ENCODE measurements at places on chromosomes 5 and 9.

DNA sequence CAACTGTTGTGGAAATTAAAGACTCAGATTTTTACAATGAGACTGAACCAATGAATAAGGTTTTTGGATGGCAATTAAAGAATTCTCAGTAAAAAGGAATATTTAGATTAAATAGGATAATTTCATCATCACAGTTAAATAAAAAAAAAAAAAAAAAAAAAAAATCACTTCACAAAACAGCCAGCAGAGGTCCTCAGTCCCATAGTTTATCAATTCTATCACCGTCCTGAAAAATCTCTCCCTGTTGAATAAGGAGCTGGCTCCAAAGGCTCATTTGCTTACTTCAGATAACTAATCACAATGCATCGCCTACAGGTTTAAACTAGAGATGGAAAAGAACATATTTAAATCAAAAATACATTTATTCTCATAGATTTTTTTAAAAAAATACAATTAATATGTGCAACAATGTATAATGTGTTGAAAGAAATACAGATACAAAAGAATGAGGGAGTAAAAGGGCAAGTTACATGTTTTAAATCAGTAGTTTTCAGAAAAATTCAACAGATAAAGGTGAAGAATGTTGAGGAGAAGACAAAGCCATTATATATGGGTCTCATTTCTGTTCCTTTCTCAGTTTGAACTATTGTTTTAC, 175.8 kb upstream of the CHD1 start:
- DNase-seq, result no peak

GRCh38 chr5:168727547-168727946, 148.4 kb upstream of the PANK3 start:
- DNase-seq, result no peak

- no peak for DNase-seq
Measured at GRCh38 chr9:110777876-110778215, 109.3 kb downstream of the MUSK start.

- no peak for DNase-seq
Measured at GRCh38 chr5:72241346-72242003, 78.6 kb downstream of the MRPS27 start.

GRCh38 chr5:78753093-78753531, 104.5 kb upstream of the LHFPL2 start:
- DNase-seq, result no peak

DNA sequence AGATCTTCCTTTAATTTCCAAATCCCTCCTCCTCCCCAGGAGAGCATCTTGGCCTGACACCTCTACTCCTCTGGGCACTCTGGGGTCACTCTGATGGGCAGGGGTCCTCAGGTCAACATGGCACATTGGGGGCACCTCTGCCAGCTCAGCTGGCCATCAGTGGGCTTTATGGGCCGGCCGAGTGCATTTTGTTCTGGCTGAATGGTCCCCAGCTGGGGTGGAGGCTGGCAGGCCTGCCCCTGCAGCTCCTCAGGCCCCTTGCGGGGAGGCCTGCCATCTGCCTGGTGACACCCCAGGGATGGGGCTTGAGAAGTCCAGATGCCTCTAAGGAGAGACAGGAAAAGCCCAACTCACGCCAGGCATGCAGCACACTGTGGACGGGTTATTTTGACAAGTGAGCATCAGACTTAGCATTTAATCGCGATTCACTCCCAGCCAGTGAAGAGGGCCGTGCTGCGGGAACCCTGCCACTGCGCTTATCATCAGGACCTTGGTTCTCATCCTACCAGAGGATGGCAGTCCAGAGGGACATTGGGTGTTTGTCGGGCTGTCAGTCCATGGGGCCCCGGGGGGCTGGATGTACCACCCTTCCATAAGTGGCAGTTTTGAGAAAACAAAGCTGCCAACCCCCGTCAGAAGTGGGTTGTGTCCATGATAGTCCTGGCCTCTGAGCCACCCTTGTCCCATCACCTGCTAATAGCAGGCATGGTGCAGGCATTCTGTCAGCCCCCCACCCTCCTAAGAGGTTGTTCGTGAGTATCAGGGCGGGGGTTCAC, 21.7 kb downstream of the PHF2 start:
- DNase-seq, result no peak

- no peak for DNase-seq
Measured at GRCh38 chr9:97924386-97924785, 2.1 kb upstream of the TRMO start.

GRCh38 chr5:78747055-78747454, 98.5 kb upstream of the LHFPL2 start:
- peak; percentile 69 for DNase-seq

DNA sequence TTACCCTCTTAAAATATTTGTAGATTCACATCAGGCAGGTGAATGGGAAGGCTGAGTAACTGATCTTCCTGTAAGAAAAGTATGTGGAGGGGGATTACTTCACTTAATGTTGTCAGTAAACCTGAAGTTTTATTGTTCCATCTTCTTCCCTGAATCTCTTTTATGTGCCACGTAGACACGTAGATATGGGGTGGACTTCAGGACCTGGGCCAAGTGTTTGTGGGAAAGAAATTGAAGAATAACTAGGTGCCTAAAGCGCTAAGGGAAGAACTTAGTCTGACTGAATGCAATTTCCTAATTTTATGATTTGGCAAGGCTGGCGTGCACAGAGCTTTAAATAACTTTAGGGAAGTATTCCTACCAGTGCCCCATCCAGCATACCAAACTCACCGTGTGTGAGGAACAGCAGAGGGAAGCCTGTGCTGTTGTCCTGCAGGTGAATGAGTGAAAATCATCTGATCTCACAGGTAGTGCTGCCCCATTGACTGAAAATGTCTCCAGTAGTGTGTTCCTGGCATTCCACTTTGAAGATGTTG, 323.4 kb downstream of the KDM4C start:
- DNase-seq, result no peak

GRCh38 chr9:71703172-71703872, 65.0 kb downstream of the CEMIP2 start:
- DNase-seq, result no peak

DNA sequence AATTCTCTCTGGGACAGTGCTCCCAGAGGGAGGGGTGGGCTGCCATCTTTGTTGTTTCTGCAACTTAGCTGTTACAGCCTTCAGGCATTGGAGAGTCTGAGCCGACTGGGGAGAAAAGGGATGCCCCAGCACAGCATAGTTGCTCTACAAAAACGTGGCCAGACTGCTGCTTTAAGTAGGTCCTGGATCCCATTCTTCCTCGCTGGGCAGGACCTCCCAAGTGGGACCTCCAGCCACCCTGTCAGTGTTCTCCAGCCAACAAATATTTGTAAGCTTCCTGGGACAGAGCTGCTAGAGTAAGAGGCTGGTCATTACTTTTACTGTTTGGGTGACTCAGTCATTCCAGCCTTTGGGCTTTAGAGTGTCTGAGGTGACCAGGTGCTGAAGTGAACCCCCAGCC, 292.7 kb upstream of the NREP start:
- no peak for DNase-seq

DNA sequence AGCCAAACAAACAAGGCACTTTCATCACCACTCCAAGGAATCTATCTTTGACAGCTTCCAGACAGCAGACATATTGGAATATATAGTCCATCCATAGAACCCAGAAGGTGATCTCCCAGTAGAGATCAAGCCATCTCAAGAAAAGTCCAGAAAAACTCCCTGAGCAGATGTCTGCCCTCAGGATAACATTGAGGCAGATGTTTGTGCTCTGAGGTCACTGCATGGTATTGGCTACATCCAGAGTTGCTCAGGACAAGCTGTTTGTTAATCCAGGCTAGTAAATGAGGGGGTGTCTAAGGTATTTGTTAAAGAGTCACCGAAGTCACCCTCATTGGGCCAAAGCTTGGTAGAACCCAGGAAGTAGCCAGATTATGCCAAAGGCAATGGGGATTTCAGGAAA, 556.3 kb upstream of the KLF4 start:
- no peak for DNase-seq

- DNase-seq, result no peak
Measured at GRCh38 chr5:139856714-139857113, 61.1 kb downstream of the PSD2 start.

DNA sequence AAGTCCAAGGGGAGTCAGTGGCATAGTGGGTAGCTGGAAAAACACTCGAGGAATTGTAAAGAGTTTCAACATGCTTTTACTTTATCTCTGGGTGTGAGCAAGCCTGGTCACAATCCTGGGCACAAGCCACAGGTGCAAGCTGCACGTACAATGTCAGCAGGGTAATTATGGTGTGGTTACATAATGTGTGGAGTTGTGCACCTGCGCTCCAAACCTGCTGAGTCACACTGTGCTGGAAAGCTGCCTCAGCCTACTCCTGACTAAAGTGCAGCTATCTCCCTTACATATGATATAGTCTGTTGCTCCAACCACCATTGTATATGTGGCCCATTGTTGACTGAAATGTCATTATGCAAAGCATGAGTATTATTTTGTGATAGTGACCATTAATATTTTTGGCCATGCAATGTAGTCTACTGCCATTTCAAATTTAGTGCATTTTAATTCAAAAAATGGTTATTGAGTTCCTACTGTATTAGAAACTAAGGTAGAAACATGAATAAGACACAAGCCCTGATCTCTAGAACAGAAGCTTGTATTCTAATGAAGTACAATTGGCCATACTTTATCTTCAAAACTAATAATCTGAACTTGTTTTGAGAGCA, 160.9 kb upstream of the SLC30A5 start:
- no peak for DNase-seq

GRCh38 chr5:2168601-2169429, 286.1 kb upstream of the IRX4 start:
- no peak for DNase-seq

- no peak for DNase-seq
Measured at GRCh38 chr5:168320805-168321204, 29.4 kb downstream of the WWC1 start.

Data from skin of body (tissue), 3 donors.